Urinary bladder (tissue), 4 donors: ENCODE measurements at places on chromosomes 1 and 21.
A peak's percentile ranks its signal among the peaks of the same experiment; 100 is the strongest.

DNA sequence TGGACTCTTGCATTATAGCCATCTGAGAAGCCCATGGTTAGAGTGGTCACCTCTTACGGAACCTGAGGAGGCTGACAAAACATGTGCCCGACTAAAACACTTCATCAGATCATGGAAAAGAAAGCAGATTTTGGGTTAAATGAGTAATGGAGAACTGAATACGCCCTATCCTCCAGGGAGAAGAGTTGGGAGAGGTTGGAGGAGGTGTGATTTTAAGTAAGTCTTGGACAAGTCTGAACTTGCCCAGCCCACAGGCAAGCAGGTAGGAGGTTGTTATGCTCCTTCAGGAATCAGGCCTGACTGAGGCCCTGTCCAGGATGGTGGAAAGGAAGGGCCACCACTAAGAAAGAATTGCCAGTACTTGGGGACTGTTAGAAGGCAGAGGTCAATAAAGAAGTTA lies 255.8 kb downstream of the TGFB2 start:
- DNase-seq: no peak

DNA sequence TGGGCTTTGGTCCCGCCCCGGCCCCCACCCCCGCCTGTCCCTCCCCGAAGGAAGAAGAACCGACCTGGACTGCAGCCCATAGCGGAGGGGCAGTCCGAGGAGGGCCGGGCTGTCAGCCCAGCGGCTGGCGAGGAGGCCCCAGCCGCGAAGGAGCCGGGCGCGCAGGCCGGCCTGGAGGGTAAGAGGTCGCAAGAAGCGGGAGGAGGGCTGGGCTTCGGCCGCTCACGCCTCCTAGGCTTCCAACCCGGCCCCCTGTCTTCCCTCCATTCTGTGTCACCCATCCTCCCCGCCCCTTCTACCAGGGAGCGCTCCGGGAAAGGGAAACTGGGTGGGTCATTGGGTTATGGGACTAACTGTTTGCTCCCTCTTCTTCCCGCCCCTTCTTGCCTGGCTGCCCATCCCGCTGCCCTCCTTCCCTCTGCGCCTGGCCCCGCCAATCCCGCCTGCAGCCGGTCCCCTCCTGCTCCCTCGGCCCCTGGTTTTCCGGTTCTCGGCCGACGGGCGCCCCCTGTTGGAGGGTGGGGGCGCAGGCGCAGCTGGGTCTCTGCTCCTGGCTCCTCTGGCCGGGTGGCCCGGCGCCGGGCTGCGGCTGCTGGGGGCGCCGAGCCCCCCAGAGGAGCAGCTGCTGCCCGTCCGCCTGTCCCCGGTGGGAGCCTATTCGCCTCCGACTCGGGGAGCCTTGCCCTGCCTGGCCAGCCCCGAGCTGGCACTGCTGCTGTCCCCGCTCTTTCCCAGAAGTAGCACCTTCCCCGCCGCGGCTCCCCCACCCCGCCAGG lies 2.4 kb downstream of the RUSC1 start:
- DNase-seq: peak; percentile 76

DNA sequence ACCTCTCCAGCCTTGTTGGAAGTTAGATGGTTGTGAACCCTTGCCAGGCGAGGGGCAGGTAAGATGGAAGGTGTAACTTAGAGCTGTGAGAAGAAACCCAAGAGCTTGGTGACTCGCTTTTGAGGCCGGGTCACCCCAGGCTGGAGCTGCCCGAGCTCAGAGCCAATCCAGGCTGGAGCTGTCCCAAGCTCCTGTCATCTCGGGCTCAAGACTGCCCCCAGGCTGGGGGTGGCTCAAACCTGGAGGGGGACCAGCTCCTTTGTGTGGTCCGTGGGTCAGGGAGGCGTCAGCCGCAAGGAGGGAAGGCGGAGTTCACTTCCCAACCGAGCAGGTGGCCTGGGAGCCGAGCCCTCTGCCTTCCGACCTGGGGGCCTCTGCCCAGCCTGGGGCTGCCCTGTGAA lies 2.0 kb downstream of the HUNK start:
- DNase-seq: no peak

DNA sequence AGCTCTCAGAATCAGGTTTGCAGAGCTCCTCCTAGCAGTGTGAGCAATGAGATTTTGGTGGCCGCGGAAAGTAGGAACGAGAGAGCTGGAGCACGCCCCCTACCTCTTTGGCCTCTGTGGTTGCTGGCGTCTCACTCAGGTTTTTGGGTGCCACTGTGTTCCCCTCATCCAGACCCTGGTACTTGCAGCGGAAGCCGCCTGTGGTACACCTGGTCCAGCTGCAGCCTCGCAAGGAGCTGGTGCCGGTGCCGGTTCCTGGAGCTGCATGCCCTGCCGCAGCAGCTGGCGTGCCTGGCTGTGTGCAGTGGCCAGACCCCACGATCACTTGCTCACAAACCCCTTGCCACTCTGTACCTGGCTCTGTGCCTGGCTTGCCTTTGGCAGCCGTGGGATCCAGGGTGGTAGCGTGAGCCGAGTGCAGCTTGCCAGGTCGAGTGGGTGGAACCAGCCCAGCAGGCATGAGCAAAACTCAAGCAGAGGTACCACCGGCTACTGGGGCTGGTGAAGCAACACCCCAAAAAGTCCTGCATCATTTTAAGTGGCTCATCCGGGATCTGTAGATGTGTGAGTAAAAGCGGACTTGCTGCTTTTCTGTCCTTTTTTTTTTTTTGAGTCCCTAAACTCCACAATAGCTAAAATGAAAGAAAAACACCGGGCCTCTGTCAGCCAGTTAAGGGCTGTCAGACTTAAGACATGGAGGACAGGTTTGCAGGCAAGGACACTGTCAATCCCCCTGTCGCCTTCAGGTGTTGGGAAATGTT lies 844.9 kb downstream of the KCNT2 start:
- no peak for DNase-seq

DNA sequence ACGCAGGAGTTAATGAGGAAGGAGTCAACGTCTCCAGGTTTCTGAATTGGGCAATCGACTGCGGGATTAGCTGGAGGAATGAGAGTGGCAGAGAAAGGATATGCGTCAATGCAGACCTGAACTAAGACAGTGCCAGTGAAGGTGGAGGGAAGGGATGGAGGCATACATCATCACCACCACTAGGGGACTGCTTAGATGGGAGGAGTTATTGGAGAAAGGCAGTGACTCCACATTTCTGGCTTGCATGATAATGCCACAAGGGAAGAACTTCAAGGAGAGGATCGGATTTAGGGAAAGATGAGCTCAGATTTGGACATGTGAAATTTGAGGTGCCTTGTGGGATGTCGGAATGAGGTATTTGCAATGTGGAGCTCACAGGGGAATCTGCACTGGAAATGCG lies 17.5 kb downstream of the VASH2 start:
- no peak for DNase-seq

GRCh38 chr1:152048416-152049009 lies 11.7 kb upstream of the S100A11 start:
- no peak for DNase-seq

DNA sequence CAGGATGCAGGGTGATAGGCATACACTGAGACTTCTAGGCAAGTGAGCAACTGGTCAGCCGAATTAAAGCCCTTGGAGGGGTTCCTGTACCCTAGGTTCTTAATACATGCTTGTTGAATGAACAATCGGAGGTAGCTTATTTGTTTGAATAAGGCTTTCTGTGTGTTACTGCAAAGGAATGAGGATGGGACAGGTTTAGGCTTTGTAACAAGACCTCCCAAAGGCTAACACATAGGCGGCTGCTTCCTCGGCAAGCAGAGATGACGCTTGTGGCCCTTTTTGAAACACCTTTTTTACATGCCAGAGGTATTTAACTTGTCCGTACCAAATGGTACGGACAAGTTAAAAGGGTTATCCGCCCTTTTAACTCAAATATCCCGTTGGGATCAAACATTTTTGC lies 511.6 kb downstream of the KIF26B start:
- no peak for DNase-seq

GRCh38 chr21:39852021-39852721 lies 15.1 kb upstream of the PCP4 start:
- DNase-seq: no peak

GRCh38 chr1:35810096-35810881 lies 2.5 kb downstream of the AGO4 start:
- DNase-seq: no peak

GRCh38 chr1:197577580-197577979 lies 197.7 kb downstream of the DENND1B start:
- no peak for DNase-seq

GRCh38 chr1:164518692-164519332 lies 40.2 kb upstream of the PBX1 start:
- DNase-seq: no peak

DNA sequence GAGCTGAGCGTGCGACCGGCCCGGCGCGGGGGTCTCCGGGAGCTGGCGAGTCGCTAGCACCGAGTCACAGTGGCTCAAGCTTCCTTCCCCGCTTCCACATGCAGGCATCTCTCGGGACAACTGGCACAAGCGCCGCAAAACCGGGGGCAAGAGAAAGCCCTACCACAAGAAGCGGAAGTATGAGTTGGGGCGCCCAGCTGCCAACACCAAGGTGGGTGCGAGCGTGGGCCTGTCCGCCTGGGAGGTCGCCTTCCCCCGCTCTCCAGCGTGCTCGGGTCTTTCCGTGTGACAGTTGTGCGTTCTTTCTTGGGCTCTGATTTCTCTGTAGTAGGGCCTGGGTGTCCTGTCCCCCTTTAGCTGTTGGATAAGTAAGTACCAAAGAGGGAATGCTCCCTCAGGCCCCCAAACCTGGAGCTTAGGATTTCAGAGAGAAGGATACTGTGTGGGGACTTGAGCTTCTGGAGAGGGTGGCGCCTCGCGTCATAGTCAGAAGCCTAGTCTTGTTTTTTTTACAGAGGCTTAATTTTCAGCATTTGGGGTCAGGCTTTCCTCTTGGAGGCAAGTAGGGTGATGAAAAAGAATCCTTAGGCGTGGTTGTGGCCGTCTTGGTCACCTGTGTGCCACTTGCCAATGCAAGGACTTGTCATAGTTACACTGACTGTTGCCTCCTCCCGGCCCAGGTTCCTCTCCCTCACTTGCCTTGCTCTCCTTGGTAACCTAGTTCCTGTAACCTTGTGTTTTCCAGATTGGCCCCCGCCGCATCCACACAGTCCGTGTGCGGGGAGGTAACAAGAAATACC lies 790 bp downstream of the RPS8 start:
- no peak for DNase-seq

DNA sequence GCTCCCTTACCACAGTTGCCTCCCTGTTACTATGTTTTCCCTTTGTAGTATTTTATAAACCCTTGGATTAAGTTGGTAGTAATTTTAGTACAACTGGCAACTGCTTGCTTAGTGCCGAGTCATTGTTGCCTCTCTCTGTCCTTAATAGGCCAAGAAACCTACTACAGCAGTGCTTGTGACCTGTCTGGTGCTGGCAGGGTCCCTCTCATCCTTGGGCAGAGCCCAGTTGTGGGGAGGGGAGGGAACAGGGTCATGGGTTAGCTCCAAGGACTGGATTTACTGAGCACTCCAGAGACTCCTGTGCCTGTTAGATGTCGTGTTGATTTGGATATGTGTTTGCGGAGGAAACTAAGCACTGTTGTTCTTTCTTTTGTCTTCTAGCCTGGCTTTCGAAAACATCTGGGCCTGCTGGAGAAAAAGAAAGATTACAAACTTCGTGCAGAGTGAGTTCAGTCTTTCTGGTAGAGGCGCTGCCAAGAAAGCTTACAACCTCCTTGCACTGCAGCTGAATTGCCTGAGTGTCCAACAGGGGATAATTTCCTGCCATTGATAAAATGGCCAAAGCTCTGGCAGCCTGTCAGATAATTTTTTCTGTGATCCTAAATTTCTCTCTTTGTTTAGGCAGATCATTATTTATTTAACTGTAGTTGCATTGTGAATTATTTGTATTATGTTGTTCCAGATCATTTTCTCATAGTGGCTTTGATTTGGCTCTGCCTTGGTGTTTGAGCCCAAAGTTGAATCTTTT lies 3.6 kb downstream of the UTP11 start:
- DNase-seq: no peak

DNA sequence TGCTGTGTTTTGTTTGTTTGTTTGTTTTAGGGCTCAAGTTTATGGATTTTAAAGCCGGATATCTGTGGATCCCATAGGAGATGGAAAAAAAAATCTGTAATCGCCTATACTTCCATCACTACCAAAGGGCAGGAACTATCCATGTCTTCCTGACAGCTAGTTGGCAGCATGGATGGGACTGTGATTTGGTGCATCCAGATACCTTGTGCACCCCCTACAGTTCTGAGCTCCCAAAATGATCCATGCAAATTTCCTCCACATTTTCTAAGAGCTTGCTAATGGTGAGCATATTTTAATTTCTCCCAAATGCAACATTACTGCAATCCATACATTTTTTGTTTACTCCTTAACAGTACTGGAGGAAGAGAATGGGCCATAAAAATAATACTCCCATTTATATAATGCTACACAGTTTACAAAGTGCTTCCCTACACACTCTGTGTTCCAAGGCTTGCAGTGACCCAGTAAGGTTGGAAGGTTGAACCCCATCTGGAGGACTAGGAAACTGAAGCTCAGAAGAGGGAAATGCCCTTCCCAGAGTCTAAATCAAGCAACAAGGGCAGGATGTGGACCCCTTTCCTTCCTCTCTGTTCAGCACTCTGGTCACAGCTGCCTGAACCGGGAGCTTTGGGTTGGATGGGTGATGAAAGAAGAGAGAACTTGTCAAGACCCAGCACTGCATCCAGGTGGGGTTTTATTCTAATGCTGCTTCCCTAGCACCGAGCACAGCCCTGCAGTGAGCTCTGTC lies 48.0 kb downstream of the CAPN8 start:
- no peak for DNase-seq

DNA sequence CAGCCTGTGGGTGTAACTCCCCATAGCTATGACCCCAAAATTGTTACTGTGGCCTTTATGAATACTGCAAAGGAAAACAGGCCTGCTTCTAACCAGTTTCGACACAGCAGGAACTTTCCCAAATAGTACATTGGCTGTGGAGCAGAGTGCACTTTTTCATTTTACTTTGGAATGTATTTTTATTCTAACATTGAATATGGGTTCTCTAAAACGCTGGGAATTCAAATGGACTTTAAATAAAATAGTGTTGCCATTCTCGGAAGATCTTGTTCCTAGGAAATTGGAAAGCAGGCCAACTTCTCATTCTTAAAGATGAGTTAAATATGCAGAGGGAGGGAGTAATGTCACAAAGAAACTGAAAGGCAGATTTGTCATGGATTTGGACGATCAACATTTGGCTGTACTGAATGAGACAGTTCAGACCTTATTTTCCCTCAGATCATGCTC lies 39.6 kb upstream of the ARHGAP29 start:
- no peak for DNase-seq

GRCh38 chr21:27219068-27219467 lies 252.2 kb upstream of the ADAMTS5 start:
- no peak for DNase-seq

DNA sequence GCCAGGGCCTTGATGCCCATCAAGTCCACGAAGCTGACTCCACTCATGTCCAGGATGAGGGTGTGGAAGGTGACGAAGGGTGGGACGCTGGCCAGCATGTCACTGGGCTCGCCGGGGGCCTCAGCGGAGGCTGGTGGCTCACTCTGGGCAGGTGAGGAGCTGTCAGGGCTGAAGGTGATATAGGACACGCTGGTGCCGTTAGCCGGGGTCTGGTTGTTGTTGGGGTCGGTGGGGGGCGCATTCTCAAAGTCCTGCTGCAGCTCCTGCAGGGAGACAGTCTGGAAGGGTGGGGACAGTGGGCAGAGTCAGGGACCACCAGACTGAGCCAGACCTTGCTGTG lies 21.7 kb downstream of the SLC26A9 start:
- DNase-seq: no peak

- DNase-seq: no peak
These were observed 297.1 kb upstream of the ZRANB2 start for GRCh38 chr1:71377886-71378285.
